ENCODE measurements at places on chromosomes 1 and 21. TPM values are rescaled to one million over a fixed set of nuclear protein-coding genes. Genes with fewer than 3 reads are reported as not detected.

The ATAD3C gene
- total RNA-seq, result 3.4 TPM

The RAB7B gene
- 6.2 TPM for total RNA-seq

The NES gene
- total RNA-seq, result 50.5 TPM

The PSRC1 gene
- total RNA-seq, result 42.1 TPM

The CFAP107 gene
- total RNA-seq, result not detected

The AADACL4 gene
- not detected for total RNA-seq

The CRYAA gene
- not detected for total RNA-seq

The TPTE gene
- not detected for total RNA-seq

The UBXN10 gene
- not detected for total RNA-seq

The EXO1 gene
- 5.7 TPM for total RNA-seq

The ESPN gene
- total RNA-seq, result not detected

The RIMKLA gene
- total RNA-seq, result not detected

The GRHL3 gene
- not detected for total RNA-seq

All from myometrial cell (primary cell).